NCI-H1417 treated with DMSO at 0.1 percent for 48 hours (cell line): ENCODE measurements at places on chromosomes 13 and 19.

DNA sequence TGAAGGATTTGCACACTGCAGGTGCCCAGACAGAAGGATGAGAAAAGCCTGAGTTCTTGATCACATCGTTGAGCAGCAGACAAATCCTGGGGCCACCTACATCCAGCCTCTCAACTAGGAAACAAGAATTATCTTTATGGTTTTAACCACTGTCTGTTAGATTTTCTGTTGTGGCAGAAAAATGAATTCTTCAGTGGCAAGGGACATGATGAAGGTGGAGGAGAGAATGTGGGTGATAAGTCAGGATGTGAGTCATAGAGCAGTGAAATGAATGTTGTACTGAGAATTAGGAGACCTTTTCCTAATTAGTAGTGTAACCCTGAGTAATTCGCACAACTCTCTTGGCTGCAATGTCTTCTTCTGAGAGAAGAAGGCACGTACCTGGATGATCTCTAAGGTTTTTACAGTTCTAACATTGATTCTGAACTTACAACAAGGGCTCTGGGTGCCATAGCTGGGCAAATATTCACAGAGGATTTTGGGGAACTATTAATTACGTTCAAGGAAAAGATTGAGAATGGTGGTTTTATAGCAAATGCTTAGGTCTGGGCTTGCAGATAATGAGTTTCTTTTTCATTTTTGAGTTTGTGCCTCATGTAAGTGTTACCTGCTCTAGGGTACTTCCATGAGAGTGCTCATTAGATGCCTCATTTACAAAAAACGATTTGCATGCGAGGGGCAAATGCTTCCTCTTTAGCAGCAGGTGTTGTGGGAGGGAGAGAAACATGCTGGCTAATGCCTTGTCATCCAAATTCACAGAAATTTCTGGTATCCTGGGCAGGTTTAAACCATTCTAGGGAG lies 111.0 kb upstream of the KL start:
- no peak for DNase-seq

- no peak for DNase-seq
Observed at GRCh38 chr13:107374038-107374437, 806.1 kb upstream of the ARGLU1 start.

- DNase-seq = no peak
Observed at GRCh38 chr19:51507640-51508058, 6.0 kb upstream of the SIGLEC12 start.

GRCh38 chr19:43720936-43721335 lies 5.1 kb downstream of the IRGC start:
- DNase-seq = no peak

DNA sequence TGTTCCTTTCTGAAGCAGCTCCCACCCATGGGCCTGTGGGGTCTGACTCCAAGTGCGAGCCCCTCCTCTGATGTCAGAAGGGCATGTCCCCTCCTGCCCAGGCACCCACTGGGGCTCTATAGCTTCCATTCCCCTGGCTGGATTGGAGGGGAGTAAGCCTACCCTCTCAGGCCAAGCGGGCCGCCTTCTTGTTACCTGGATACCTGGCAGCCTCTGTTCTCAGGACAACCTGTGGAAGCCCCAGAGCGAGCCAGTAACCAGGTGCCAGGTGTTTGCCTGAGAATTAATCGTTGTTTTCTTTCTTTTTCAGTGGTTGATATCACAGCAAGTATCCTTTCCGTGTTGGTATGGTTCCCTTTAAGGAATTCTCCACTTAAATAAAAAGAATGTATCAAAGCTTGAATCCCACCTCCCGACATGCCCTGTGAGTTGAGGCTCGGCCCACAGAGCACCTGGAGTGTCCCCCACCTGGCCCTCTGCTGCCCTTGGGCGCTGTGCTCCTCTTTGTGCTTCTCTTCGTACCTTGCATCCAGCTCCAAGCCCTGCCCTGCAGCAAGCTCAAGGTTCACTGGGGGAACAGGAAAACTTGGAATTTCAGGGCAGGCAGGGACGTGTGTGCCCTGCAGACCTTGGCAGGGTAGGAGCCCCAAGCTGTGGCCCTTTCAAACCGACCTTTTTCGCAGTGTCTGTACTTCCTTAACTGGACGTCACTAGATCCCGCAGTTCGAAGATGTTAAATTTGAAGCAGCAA lies 15.0 kb downstream of the MAU2 start:
- DNase-seq = no peak

DNA sequence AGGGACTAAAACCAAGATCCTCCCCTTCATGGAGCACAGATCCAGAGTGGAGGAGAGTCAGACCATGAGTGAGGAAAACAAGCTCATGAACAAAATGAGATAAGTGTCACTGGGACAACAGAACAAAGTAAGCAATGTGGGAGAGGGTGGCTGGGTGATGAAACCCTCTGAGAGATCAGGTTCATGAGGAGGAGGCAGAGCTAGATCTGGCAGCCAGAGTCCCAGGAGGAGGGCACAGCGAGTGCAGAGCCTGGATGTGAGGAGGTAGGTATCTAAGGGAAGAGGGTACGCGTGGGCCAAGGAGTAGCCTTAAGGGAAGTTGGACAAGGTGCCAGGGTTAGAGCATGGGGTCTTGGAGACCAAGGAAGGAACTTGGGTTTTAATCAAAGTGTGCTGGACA lies 1311.9 kb downstream of the UQCRFS1 start:
- DNase-seq = no peak

DNA sequence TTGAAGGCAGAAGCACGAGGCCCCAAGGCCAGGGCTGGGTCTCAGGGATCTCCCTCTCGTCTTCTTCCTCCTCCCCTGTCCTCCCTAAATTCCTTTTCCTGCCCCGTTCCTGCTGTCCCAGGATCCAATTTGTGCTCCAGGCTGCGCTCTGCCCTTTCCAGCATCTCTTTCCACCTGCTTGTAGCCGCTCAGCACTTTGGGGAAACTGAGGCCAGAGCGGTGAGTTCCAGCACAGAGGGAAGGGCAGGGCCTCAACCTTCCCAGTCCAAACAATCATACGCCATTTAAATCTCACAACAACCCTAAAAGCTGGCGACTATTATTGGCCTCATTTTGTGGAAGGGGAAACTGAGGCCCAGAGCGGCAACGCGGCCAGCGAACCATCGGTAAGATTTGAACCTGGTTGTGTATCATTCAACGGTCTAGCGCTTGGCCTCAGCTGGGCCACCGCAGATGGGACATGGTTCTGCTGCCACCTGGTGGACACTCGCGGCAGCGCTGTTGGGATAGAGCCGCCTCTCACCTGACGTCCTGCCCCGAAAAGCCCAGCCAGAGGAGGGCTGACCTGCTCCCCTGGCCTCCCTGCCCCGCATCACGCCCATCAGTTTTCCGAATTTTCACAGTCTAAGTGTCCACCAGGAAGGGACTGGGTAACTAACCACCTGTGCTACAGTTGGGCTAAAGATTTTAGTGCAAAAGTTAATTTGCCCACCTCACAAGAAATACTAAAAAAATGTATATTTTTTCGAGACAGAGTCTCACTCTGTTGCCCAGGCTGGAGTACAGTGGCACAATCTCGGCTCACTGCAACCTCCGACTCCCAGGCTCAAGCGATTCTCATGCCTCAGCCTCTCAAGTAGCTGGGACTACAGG lies 4.2 kb upstream of the RPL18A start:
- no peak for DNase-seq

GRCh38 chr13:36981156-36981743 lies 17.9 kb downstream of the ALG5 start:
- DNase-seq = no peak
